Cardiac muscle cell (in vitro differentiated cells and primary cell): ENCODE measurements at places on chromosomes 13 and 19. TPM values are rescaled to one million over a fixed set of nuclear protein-coding genes. Genes with fewer than 3 reads are reported as not detected.

DNA sequence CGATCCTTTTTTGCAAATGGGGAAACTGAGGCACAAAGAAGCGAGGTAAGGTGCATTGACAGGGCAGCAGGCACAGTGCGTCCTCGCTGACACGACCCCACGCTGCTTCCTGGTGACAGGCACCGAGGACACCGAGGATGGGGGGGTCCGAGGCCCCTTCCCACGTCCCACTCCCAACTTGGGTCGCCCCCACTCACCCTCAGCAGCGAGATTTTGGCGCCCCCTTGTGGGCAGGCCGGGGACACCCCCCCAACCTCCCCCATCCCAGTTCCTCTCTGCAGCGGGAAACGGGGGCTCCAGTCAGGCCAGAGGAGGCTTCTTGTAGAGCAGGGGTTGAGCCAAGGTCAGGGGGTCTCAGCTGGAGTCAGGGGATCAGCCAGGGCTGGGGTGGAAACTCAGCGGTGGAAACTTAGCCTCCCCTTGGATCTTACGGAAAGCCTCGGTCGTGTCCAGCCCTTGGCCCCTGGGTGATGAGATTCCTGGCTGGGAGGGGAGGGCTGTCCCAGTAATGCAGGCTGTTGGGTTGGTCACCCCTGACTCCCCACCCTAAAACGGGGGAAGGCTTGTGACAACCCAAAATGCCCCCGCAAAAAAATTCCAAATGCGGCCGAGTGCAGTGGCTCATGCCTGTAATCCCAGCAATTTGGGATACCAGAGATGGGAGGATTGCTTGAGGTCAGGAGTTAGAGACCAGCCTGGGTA is 8.2 kb downstream of the SMIM24 start:
- DNase-seq: peak; percentile 53

DNA sequence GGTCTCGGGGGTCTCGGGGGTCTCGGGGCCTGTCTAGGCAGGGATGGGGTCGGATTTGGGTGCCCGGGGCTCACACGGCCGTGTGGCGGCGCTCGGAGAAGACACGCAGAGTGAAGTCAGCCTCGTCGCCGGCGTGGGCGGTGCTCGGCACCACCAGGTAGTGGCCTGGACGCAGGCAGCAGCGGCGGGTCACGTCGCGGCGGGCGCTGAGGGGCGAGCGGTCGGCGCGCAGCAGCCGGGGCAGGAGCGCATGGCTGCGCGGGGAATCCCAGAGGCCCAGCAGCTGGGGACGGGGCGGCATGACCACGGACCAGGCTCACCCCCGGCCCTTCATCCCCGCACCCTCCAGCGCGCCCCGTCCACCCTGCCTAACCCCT is 8.2 kb downstream of the CAPN12 start:
- no peak for DNase-seq

The RFPL4AL1 gene
- polyA plus RNA-seq: not detected in 2 replicates

The C19orf67 gene
- 4.1 and 7.5 TPM in 2 replicates for polyA plus RNA-seq

GRCh38 chr19:8224394-8225145 is 15.4 kb downstream of the CERS4 start:
- DNase-seq: no peak

The CEACAM7 gene
- polyA plus RNA-seq: not detected in 2 replicates
